Mesenchymal stem cell (in vitro differentiated cells and primary cell): ENCODE measurements at places on chromosomes 11 and 22.

GRCh38 chr11:95445746-95446333, 214.8 kb upstream of the SESN3 start:
- no peak for DNase-seq

GRCh38 chr22:23781065-23781464, 5.7 kb upstream of the SMARCB1 start:
- no peak for DNase-seq

- DNase-seq: no peak
Observed at GRCh38 chr11:20310137-20310536, 53.4 kb upstream of the HTATIP2 start.

DNA sequence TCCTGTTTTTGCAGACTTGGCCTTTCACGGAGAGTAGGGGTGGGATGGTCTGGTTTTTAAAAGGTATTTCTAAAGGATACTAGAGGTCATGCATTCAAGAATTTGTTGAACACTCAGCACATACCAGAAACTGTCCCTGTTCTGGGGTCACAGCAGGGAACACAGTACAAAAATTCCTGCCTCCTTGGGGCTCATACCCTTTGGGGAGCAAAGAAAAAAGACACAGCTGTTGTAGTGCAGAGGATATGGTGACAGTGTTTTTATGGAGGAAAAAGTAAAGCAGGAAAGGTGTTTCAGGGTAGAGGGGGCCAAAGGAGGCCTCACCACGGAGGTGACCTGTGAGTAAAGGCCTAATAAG, 8.4 kb downstream of the SLC3A2 start:
- DNase-seq: no peak
